Inflammatory macrophage treated with lipopolysaccharide for 1 hour (primary cell): ENCODE measurements at places on chromosomes 11 and 22.
A peak's percentile ranks its signal among the peaks of the same experiment; 100 is the strongest.

DNA sequence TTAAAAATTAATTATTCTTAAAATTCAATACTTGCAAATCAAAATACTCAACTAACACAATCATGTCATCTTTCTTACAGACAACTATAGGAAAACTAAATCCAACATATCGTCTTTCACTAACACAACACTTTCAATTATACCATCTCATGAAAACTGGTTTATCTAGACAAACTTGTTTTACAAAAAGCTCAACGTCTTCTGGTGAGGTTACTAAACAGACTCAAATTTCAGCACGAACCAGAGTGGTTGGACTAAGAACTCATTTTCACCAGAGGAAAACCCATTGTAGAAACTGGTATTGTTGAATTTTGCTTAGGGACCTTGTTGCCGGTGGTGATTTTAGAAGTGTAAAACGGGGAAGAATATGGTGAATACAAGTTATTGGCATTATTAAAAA is 52.2 kb downstream of the NUP98 start:
- no peak for DNase-seq

- no peak for DNase-seq
These were observed 114.2 kb upstream of the SEZ6L start for GRCh38 chr22:26054841-26055605.

DNA sequence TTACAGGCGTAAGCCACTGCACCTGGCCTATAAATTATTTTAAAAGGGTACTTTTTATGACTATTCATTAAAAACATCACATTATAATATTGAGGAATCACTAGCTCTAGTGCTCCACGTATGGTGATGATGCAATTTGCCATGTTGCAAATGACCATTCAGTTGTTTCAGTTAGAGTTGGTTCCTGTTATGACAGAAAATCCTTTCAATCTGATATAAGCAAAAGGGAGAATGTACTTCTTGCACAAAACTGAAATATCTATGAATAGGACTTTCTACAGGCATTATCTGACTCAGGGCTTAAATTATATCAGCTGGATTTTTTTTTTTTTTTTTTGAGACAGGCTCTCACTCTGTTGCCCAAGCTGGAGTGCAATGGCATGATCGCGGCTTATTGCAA is 45.6 kb upstream of the RRM1 start:
- peak; percentile 88 for DNase-seq

GRCh38 chr11:13667795-13668101 is 720 bp upstream of the FAR1 start:
- DNase-seq = no peak

GRCh38 chr22:20388200-20388599 is 5.8 kb upstream of the ZNF74 start:
- no peak for DNase-seq

DNA sequence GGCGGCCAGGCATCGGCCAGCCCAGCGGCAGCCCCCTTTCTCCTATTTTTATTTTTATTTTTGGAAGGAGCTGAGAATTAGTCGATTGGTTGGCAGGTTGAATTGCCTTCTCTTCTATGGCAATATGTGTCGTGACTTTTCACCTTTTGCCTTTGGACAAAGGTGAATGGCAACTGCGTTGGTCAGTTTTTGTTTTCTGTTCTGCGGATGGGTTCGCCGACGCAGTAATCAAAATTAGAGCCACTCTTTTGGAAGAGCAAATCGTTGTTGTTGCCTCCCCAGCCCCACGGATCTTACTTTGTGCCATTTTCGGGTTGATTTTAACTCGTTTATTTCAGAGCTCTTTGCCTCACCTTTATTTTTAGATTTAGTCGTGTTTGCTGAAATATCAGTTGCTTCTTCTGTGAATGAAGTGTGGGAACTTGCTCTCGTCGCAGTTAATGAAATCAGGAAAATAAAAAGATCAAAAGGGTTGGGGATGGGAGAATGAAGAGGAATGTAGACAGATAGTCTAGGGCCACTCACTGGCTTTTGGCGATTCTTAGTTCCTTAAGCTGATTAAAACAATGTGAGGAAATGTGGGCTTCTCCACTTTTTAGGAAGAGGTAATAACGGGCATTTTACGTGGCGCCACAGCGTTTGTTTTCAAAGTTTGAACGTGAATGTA is 1.6 kb downstream of the CECR2 start:
- DNase-seq = peak; percentile 35

DNA sequence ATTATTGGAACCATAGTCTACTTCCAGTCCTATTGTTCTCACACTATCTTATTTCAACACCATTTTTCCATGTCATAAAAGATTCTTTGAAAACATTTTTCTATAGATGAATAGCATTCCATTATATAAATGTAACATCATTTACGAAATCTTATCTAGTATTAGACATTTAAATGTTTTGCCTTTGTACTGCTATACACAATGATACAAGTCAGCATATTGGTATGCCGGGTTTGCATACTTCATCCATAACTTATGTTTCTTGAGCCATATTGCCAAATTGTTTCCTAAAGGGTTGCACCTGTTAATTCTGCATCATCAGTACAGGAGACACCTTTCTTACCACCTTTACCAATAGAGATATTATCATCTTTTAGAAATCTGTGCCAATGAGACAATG is 68.2 kb downstream of the SYT13 start:
- no peak for DNase-seq

DNA sequence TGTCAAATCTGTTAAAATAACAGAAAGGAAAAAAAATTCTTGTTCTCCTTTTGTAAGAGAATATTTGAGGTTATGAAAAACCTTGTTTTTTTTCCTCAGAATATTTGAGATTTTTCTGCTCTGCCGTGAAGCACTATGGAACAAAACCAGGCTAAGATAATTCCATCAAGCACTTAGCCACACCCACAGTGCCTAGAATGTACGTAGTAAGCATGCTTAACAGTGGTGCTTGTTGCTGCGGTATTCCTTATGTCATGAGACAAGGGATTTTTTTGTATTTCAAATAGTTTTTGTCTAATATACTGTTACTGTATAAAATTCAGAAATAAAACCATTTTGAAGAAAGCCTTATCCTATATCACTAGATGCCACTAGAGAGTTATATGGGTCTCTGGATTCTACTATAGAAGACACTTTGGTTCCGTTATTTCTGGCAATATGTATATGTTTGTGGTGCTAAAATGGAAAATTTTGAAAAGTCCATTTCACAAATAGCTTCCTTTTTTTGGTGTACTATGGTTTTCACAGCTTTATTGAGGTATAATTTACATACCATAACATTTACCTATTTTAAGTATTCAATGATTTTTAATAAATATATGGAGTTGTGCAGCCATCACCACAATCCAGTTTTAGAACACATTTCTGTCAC is 23.7 kb downstream of the PDHX start:
- peak; percentile 13 for DNase-seq

GRCh38 chr11:114163830-114164401 is 104.4 kb downstream of the ZBTB16 start:
- peak; percentile 18 for DNase-seq

- no peak for DNase-seq
These were observed 186.8 kb upstream of the SESN3 start for GRCh38 chr11:95417832-95418231.

DNA sequence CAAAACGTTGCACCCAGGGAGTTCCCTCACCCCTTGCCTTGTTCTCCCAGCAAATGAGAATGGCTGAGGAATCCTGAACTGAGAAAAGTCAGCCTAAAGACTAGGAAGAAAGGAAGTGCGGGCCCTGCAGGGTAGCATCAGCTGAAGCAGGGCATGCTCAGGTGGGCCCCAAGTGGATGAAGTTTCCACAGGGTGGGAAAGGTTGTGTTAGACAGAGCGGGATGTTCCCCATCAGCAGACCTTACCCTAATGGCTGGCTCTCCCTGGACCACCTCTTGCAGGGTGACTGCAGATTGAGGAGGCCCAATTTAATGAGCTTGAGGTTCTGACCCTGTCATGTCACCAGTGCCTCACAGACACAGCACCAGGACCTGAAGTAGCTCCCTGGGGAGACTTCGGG is 81.5 kb upstream of the MYOD1 start:
- no peak for DNase-seq

DNA sequence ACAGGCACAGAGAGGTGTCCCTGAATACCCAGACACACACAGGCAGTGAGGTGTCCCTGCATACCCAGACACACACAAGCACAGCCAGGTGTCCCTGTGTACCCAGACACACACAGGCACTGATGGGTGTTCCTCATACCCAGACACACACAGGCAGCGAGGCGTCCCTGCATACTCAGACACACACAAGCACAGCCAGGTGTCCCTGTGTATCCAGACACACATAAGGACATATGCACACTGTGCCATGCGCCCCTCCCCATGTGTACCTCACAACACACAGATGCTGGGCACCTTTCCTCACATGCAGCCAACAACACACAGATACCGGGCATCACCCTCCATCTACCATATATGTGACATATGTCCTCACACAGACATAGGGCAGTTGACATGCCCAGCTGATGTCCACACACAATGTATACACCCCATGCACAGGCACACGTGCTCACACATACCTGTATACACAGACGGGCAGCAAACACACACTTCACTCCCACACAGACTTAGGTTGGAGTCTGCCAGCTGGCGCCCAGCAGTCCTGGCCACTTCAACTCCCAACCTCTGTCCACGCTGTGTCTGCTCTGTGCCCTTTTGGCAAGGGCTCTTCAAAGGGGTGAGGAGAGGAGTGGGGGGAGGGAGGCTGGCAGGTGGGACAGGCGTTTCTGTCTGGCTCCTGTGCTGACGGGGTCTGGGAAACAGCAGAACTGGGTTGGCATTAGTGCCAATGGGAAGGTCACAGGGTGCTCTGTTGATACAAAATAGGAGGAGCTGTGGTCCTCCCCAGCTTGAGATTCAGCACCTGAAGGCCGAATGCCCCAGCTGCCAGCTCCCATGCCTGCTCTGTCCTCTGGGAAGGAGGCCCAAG is 69.4 kb upstream of the ALX4 start:
- DNase-seq = no peak

GRCh38 chr11:113896156-113896879 is 8.3 kb upstream of the HTR3B start:
- peak; percentile 54 for DNase-seq
